ENCODE measurements at places on chromosomes 6 and 20.

DNA sequence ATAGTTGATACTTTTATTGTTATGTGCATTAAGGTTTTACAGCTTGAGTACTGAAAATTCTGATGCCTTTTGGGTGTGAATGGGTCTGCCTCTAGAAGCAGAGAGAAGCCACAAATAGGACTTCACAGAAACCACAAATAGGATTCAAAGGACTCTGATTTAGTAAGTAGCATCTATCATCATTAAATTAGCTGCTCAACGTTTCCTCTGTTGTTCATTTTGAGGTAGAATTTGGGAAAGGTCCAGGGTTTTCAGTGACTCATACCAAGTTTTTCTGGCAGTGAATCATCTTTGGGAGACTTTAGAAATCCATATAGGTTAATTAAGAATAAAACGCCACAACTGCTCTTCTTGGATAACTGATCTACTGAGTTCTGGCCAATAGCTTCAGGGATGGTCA, 105.1 kb downstream of the PHF3 start:
- no peak for DNase-seq

- DNase-seq, result no peak
Measured at GRCh38 chr6:113050010-113050858, 703.1 kb downstream of the RFPL4B start.

- DNase-seq, result no peak
Measured at GRCh38 chr6:111842891-111843290, 30.4 kb downstream of the FYN start.

DNA sequence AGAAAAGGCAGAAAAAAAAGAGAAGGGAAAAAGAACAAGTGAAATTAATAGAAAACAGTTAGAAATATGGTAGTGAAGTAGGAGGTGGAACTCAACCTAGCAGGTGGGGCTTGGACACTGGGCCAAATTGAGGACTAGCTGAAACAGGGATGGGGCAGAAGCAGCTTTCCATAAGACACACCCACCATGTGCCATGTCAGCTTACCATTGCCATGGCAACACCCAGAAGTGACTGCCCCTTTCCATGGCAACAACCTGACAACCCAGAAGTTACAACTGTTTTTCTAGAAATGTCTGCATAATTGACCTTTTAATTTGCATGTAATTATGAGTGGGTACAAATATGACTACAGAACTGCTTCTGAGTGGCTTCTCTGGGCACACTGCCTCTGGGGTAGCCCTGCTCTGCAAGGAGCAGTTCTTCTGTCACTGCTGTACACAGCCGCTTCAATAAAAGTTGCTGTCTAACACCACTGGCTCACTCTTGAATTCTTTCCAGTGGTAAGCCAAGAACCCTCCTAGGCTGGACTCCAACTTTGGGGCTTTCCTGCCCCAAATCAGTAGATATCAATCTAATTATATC, 35.9 kb upstream of the SLC24A3 start:
- DNase-seq, result no peak

DNA sequence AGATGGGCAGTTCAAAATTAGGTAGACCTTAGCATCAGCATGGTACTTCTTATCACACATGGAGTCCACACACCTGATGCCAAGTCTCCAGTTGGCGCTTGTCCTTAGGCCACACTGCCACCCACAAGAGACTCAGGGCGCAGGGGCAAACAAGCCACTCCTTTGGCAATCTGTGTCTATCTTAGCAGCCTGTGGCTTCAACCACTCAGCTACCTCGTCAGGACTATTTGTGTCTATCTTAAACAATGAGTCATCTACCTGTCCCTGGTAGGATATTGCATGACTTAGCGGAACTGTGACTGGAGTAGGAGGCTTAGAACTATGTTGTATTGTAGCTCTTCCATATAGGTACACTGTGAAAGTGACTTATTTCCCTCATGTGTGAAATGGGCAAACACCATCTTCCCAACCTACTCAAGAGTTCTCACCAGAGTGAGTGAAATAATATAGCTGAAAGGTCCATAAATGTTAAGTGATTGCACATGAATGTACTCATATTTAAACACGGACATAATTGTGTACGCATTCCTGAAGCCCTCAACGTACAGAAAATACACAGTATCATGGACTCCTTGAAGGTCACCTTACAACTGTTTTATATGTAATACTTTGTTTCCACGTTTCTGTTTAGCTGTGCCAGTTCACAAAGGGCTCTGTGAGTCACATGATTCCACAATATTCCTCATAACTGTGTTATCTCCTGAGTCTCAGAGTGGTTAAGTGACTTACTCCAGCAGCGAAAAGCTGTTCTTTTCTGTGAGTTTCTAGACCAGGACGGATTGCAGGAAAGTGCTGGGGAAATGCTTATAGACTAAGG, 1.6 kb downstream of the TRIM27 start:
- no peak for DNase-seq

GRCh38 chr6:38114976-38115625, 295.6 kb downstream of the ZFAND3 start:
- DNase-seq, result no peak

GRCh38 chr6:65776332-65776731, 69.3 kb upstream of the EYS start:
- no peak for DNase-seq

DNA sequence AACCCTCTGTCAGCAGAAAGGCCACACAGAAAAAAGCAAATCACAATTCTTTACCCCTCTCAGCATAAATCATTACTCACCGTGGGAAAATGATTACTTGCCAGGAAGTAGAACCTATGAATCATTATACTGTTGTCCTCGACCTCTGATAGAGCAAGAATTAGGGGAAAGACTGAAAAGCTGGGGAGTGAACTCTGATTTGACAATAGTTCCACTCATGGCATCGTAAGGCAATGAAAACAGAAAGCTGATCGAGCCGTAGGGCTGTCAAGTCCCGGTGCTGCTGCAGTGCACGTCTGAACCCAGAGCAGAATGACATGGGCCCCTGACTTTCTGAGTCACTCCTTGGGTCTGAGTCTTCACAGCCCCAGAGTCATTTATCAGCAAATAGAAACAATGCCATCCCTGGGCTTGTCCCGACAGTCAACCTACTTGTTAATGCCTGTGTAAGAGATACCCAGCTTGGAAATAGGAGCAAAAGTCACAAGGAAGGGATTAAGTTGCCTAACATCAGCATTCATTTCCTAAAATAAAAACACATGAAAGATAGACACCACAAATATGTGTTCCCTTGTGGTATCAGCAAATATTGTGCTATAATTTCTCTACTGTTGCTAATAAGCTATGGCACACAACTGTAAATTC, 224.8 kb upstream of the MARCKS start:
- no peak for DNase-seq

Data from CD8-positive, alpha-beta memory T cell (primary cell).